WERI-Rb-1 (cell line): ENCODE measurements at places on chromosomes 3 and 15.
A peak's percentile ranks its signal among the peaks of the same experiment; 100 is the strongest.

DNA sequence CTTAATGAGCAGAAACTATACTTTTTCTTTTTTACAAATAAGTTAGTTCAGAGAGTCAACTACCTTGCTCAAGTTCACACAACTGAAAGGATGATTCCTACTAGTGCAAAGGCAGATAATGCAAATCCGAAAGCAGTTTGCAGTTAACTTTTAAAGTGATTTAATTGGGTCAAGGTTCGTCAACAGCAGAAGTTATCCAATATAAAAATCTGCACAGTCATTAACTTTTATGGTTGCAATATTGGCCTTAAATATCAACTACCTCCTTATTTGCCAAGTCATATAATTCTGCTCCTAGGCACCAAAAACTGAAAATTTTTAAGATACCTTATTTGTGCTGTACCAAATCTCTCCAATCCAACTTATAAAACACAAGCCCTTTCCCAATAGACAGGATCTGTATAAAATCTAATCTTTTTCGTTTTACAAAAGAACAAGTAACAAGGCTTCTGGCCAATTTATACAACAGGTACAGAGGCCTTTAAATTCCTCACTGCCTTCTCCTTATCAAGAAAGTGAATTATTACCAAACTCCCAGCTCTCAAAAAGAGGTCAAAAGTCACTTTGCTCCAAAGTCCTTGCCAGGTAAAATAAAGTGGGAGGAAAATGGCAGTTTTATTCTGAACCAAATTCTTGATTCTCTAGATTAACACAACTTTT, 416.6 kb upstream of the NECTIN3 start:
- DNase-seq, result no peak

GRCh38 chr3:82376883-82377282, 615.4 kb upstream of the GBE1 start:
- DNase-seq, result no peak

DNA sequence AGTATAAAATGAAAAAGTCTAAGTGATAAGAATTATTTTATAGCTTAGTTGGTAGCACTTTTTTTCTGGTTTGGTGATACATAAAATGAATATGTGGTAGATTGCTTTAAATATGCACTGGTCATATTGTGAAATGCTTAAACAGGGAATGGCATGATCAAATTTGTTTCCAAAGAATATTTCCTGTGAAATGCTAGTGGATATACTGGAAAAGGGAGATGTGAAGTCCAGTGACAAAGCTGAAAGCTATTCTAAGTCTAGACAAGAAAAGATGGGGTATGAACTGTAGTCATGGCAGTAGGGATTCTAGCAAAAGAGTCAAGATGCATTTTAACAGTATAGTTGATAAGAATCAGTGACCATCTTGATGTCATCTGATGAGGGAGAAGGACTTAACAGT, 98.9 kb upstream of the MME start:
- DNase-seq, result no peak

- no peak for DNase-seq
These were observed 442.7 kb upstream of the NR2F2 start for GRCh38 chr15:95887666-95888390.

- DNase-seq, result no peak
These were observed 40.4 kb downstream of the EBLN2 start for GRCh38 chr3:73101881-73102280.

DNA sequence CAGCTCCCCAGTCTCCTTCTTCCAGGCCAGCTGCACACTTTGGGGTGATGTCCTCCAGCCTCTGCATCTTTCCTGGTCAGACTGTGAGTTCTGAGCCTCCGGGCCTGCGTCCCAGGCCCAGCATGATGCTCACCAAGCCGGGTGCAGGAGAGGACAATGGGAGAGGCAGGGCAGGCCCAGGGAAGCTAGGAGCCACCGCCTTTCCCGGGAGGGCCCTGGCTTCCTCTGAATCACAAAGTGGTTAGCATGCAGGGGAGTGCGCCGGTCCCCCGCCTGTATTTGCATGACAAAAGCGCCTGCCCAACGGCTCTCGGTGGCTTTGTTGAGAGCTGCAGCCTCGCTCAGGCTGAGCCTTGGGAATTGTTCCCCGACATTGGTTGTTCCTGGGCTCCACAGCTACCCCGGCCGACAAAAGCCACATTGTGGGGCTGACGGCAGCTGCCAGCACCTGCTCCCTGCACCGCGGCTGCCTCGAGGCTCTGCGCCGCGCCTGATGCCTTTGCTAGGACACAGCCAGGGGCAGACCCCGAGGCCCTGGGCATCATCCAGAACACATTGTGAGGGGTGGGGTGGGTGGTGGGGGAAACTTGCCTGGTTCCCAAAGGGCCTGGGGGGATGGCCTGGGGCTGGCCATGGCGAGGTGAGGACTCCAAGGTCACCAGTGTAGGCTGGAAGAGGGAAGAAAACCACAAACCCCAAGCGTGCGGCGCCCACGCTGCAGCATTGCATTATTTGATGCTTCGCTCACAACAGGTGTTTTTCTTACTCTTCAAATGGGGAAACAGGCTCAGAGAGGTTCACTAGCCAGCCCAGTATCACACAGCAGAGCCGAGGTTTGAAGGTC, 20.0 kb upstream of the KLF13 start:
- no peak for DNase-seq

DNA sequence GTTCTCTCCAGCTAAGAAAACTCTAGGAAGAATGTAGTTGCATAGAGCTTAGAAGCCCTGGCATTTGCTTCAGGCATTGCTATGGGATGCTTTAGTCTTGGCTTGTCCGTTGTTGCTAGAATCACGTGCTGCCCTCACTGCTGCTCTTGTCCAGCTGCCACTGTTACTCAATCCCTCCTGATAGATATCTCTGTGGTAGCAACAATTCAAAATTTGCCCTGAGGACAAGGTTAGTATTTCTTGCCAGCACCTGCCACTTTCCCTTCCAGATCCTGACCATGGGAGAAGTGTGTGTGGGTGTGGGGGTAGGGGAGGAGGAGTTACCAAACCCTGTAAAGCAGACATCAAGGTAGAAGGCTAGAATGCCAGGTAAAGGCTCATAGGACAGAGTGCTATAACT, 113.8 kb downstream of the PPM1L start:
- peak; percentile 9 for DNase-seq

DNA sequence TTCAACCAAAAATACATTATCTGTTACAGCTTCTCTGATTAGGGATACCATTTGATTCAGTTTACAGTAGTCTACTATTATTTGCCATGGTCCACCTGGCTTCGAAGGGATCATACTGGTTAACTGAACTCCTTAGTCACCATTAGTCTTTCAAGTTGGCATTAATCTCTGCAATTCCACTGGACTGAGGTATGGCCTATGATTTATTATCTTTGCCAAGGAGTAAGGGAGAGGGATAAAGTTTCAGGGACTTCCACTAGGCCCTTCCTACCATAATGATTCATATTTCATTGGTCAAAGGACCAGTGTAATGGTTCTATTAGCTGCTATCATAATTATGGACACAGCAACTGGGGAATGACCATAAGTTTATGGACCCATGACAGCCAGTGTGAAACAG, 7.3 kb upstream of the CMSS1 start:
- DNase-seq, result no peak

- DNase-seq, result no peak
These were observed 647.1 kb downstream of the NTRK3 start for GRCh38 chr15:87609474-87609873.
